Activated CD4-positive, alpha-beta T cell treated with anti-CD3 and anti-CD28 coated beads, Interleukin-2, amount 10 ng/mL, durations not matched to agents 24 days and 14 days (primary cell): ENCODE measurements at places on chromosomes 5 and 9. TPM values are rescaled to one million over a fixed set of nuclear protein-coding genes. Genes with fewer than 3 reads are reported as not detected.
A peak's percentile ranks its signal among the peaks of the same experiment; 100 is the strongest.

DNA sequence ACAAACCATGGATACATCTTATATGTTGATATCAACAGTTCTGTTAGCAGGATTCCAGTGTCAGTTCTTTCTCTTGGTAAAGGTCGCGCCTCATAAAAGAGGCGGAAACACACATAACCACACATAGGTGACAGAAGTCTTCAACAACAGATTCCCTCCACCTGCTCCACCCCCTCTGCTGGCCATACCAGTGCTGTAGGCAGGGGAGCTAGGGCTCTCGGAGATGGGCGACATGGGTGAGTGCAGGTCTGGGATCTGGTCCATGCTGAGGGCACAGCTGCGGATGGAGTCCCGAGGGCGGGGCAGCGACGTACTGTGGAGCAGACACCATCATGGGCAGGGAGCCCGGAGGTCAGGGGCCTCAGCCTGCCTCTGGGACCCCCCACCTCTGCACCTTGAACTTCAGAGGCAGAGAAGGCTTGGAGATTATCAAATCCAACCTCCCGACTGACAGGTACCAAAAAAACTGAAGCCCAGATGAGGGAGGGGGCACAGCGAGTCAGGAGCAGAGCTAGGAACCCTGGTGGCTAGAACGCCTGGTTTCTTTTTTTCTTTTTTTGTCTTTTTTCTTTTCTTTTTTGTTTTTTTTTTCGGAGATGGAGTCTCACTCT is 12.0 kb upstream of the TOR2A start:
- DNase-seq = peak; percentile 68

- no peak for DNase-seq
Measured at GRCh38 chr5:93886098-93886806, 144.9 kb upstream of the POU5F2 start.

GRCh38 chr5:17282283-17283120 is 65.1 kb downstream of the BASP1 start:
- DNase-seq = no peak

DNA sequence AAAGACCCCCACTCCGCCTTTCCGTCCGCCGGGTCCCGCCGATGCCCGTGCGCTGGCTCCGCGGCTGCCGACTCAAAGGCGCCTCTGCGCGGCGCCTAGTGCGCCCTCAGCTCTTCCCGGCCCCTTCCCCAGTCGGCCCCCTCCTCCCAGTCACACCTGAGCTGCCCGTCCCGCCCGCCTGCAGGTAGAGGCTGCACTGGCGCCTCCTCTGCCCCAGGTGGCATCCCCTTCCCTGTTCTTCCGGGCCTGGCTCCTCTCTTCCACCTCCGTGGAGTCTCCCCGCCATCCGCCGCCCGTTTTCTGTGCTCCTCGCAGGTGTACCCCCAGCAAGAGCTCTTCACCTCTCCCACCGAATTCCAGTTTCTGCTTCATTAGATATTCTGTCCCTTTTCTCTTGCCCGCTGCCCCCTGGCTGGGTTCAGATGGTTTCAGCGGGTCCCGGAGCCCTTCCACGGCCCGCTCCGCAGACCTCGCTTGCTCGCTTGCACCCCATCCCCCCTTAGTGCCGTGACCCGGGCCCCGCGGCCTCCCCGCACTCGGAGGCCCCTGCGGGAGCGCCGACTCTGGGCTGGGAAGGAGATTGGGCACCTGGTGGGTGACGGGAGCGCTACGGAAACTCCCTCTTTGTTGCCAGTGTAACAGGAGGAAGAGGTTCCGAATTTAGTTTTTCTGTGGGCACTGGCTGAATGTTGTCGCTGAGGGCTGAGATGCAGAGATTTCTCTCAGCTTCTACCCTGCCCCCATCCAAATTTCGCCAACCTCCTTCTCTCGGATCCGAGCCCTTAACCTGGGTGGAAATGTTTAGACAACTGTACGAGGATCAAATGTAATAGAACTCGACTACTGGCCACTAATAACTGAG is 809 bp downstream of the SLC44A1 start:
- DNase-seq = peak; percentile 77

GRCh38 chr5:155936520-155937406 is 390.2 kb upstream of the SGCD start:
- no peak for DNase-seq

- no peak for DNase-seq
Measured at GRCh38 chr5:139566611-139567010, 5.5 kb downstream of the UBE2D2 start.

DNA sequence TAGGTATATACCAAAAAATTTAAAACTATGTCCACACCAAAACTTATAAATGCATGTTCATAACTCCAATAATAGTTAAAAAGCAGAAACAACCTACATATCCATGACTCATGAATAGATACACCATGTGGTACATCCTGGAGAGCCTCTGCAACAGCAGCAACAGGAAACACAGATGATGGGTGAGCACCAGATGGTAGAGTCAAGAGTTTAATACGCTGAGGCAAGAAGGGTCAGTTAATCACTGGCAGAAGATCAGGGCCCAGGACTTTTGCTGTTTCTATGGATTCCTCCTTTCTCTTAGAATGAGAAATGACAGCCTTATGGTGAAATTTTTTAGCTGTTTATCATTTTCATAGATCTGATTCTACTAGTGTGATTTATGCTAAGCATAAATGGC is 351.8 kb upstream of the ADAMTSL1 start:
- DNase-seq = no peak

- DNase-seq = no peak
Measured at GRCh38 chr9:29640507-29640906, 2067.2 kb upstream of the C9orf72 start.

DNA sequence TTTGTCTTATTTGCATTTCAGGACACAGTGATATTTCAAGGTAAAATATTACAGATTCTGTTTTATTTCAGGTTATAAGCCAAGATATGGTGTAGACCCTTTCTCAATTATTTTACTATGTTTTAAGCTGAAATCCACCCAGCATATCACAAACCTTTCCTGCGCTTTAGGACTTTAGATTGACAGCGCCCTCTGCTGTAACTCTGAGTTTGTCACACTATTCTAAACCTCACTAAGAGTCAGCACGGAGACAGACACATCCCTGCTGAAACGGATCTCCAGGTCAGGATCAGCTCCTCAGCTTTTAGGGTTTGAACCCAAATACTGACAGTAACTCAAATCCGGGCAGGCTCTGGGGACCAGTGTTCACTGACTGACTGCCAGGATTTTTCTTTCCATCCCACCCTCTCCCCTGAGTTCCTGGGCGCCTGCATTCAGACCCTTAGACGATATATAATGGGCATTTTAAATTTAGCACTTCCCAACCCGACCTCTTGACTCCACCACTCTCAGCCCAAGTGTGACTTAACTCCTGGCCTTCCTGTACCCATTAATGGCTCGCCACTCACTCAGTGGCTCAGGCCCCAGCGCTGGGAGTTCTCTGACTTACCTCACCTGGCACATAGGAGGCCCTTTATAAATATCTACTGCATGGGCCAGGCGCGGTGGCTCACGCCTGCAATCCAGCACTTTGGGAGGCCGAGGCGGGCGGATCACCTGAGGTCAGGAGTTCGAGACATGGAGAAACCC is 33.5 kb downstream of the TLX3 start:
- peak; percentile 76 for DNase-seq

GRCh38 chr5:111167551-111167950 is 56.6 kb upstream of the CAMK4 start:
- DNase-seq = no peak

GRCh38 chr9:97852001-97852398 is 1.0 kb upstream of the FOXE1 start:
- peak; percentile 56 for DNase-seq

DNA sequence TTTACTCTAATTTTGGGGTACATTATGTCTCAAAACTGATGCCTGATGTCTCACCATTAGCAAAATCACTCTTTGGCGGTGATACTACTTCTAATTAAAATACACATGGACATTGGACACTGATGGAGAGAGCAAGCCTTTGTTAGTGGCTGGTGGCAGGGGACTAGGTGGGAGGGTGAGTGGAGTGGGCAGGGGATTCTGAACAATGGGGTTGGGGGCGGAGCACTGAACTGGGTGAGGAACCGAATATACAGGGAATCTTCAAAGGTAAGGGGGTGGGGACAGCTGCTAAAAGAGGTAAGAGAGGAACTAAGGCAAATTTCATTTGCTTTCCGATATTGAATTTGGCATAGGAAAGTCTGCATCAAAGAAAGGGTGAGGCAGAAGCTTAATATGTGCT is 88.8 kb downstream of the CARTPT start:
- DNase-seq = no peak

GRCh38 chr5:154262342-154262741 is 71.8 kb downstream of the GALNT10 start:
- DNase-seq = peak; percentile 34

DNA sequence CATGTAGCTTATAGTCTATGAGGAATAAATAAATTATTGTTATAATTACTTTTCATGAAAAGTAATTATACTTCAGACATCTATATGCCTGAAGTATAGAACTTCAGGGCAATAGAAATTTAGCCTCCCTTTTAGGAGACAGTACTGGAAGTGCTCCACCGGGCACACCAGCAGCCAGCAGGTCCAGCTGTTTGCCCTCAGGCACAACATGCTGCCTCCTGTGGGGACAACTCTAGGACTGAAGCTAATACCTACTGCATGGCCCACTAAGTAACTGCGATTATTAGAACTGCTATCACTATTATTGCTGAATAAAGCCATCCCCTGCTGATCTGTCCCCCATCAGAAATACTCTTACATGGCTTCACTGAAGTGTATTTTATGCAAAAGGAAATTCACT is 329.6 kb downstream of the MED10 start:
- DNase-seq = peak; percentile 39

DNA sequence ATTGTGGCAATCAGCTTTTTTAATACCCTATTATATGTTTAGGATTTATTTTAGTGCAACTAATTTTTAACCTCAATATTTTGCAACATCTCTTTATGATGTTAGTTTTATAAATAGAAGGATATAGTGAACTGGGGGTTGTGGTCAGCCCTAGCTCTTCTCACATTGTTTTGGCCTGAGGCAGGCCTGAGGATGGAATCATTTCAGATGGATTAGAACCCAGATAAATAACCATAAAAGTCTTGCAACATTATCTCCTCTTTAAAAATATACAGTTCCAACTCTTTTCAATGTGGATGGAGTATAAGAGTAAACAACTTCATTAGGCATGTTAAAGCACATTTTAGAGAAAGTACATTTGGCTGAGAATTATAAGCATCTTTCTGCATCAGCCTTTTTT is 522.7 kb downstream of the NR2F1-AS1 start:
- DNase-seq = no peak

DNA sequence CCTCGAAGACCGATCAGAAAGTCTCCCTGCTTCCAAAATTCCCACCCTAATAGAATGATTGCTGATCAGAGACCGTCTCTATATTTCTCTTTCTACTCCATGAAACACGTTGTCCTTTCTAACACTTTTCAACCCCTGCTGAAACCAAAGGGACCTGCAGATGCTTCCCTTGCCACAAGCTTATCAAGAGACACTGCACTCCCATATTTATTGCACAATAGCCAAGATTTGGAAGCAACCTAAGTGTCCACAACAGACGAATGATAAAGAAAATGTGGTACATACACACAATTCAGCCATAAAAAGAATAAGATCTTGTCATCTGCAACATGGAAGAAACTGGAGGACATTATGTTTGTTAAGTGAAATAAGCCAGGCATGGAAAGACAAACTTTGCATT is 125.1 kb downstream of the FOXD1 start:
- no peak for DNase-seq

- no peak for DNase-seq
Measured at GRCh38 chr5:72301557-72301956, 18.5 kb downstream of the MRPS27 start.

DNA sequence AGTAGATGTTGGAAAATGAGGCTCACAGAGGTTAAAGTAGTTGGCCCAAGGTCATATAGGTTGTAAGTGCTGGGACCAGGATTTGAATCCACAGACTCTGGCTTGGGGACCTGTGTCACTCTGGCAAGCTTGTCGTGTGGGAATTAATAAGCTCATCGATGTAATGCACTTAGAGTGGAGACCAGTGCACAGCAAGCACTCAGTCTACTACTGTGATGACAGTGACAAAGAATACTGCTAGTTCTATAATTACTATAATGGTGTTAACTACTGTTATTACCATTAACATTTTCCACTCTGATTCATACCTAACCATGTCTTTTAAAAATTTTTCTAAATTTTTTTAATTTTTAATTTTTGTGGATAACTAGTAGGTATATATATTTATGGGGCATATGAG is 12.8 kb downstream of the PAM start:
- DNase-seq = no peak

DNA sequence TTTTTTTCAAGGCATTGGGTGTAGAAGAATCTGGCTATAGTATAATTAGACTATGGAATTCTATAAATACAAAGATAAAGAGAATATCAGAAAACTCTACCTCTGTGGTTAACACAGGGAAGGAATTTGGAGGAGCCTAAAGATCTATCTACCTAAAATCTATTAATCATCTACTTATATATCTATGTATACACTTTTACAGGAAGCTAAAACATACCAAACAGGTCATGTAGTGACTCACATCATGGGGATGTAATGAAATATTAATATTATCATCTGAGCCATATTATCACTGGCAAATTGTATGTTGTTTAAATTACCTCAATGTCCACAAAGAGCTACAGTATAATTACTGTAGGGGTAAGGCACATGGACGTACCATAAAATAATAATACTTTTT is 1748.2 kb downstream of the EFNA5 start:
- DNase-seq = no peak

GRCh38 chr5:7852542-7852941 is 1.6 kb upstream of the CFAP90 start:
- no peak for DNase-seq

GRCh38 chr5:150301901-150302300 is 804 bp downstream of the ARSI start:
- no peak for DNase-seq

DNA sequence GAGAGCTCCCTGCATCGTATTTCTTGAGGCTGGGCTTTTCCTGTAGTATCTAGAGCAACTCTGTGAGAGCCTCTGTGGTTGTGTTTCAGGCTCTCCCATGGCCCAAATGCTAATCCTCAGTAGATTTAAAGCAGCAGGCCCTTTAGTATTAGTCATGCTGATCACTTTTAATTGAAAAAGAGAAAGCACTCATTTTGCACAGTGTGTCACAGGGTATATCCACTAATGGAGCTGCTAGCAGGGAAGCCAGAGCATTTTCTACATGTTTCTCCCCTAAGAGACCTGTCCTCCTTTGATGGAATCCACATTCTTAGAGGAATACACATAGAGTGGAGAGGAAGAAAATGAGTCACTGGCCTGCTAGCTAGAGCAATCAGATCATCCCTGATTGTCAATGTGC is 348.5 kb downstream of the TMEM232 start:
- DNase-seq = no peak

Gene FAM221B
- total RNA-seq = not detected in 2 replicates

Gene PCDHGB3
- 0.40 and 0.49 TPM in 2 replicates for total RNA-seq

Gene GRXCR2
- not detected in 2 replicates for total RNA-seq

Gene CBY3
- 0.45 and 0.63 TPM in 2 replicates for total RNA-seq

Gene SLC1A3
- not detected in 2 replicates for total RNA-seq

Gene SAPCD2
- 22.8 and 23.8 TPM in 2 replicates for total RNA-seq

Gene PNPLA7
- 1.2 and 1.7 TPM in 2 replicates for total RNA-seq

Gene CARTPT
- total RNA-seq = not detected in 2 replicates

Gene FUBP3
- 51.1 and 55.8 TPM in 2 replicates for total RNA-seq

Gene SLC9A3
- 3.0 and 3.3 TPM in 2 replicates for total RNA-seq

Gene FBXW5
- total RNA-seq = 92.7 and 93.6 TPM in 2 replicates

Gene RASGRF2
- 21.1 and 22.0 TPM in 2 replicates for total RNA-seq

Gene RANBP17
- total RNA-seq = not detected in 2 replicates

Gene CCL28
- total RNA-seq = 7.4 and 7.5 TPM in 2 replicates
